ENCODE measurements at places on chromosomes 3 and 15.

GRCh38 chr3:79113876-79114275 lies 653.9 kb downstream of the ROBO1 start:
- no peak for DNase-seq

GRCh38 chr3:156307704-156308103 lies 187.3 kb downstream of the KCNAB1 start:
- no peak for DNase-seq

DNA sequence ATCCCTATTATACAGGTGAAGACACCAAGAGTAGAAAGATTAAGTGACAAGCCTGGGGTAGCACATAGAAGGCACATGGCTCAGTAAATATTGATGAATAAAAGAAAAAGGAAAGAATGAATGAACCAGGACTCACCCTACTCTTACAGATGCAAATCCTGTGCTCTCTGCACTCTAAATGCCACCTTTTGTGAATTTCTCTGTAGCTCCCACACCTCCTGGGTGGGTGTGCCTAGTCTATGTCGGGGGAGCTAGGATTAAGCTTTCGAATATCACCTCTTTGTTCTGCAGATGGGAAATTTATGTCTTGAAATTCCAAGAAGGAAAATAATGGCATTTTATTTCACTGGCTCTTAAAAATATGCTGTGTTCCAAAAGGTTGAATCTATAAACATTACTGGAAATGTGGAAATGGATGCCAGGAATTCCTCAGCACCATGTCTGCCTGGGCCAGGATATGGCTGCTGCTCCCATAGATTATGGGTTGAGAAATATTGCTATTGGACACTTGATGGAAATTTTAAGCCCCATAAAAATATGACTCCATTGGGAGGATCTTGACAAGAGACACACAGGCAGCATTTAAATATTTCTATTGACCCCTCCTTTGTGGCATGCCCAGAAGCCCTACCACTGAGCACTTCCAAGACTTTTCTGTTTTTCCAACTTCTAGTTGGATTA lies 43.3 kb downstream of the CCNB2 start:
- DNase-seq, result no peak

DNA sequence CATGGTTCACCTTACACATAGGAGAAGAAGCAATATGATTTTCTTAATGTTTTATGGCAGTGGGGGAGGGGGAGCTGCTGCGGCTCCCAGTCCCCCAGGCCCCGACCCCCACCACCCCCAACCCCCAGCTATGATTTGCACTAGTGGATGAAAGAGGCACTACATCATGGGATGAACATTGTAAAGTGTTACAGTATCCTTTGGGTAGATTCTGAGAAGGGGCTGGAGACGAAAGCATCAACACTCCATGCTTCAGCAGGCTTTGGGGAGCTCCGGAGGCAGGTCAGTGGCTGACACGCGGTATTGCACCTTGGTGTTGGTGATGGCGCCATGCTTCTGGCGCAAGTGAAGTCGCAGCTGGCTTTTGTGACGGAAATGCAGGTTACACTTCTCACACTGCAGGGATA lies 19.9 kb upstream of the RTP2 start:
- DNase-seq, result no peak

DNA sequence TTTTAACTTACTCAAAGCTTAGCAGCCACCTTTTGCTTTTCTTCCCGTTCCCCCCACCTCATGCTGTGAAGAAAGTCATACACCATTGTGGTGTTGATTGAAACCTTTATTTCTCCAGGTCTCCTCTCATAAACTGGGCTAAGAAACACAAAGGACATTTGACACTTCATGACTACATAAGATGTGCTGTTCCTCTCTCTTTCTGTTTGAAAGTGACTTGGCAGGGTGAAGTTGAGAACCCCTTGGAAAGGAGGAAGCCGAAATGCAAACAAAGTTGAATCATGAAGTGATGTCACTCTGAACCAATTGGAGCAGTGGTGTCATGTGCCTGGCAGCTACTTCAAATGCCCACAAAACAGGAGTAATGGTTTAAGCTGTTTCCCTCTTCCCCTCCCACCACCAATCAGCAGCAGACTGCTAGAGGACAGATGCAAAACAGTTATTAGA lies 174.7 kb downstream of the IGF1R start:
- no peak for DNase-seq

DNA sequence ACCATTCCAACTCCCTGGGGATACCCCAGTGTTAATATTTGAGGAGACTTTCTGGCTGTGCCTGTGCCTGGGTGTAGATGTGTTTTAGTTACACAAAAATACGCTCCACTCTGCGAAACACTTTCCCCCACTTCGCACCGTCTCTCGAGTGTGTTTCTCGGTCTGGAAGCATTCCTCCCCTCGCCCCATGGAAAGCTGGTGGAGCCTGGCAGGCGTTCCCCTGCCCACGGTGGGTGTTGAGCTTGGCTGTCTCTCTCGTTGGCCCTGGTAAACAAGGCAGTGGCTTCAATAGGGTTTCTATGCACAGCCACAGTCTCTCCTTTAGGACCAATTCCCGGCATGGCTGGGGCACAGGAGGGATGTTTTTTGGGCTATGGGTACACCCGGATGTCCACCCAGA lies 19.3 kb downstream of the IQSEC1 start:
- no peak for DNase-seq
